ENCODE measurements at places on chromosomes 11 and 22.

GRCh38 chr11:57327721-57328120 is 3.0 kb upstream of the TNKS1BP1 start:
- DNase-seq: no peak

- no peak for DNase-seq
Measured at GRCh38 chr11:46913484-46913883, 4.9 kb downstream of the LRP4 start.

- no peak for DNase-seq
Measured at GRCh38 chr11:33160136-33160535, 1.1 kb downstream of the CSTF3 start.

- DNase-seq: no peak
Measured at GRCh38 chr11:76267556-76267955, 61.3 kb upstream of the WNT11 start.

- DNase-seq: no peak
Measured at GRCh38 chr22:49418341-49418894, 409.3 kb downstream of the BRD1 start.

DNA sequence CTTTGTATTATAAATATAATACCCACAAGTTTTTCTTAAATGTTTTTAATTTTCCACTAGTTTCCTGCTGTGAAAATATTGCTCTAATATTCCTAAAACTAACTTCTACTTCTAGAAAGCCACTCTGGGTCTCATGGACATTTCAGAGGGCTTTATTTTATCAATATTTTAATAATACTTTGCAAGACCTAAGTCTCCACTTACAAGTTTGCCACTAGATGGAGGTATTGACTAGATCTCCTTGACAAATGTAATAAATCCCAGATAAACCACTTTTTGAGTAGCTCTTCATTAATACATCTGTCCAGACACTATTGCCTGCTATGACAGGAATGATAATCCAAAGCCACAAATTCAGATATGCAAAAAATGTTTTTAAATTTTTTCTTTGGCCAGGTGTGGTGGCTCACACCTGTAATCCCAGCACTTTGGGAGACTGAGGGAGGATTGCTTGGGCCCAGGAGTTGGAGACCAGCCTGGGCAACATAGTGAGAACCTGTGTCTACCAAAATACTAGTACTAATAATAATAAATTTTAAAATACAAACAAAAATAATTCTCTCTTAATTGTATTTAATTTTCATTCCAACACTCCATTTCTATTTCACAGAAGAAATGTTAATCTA is 3.5 kb upstream of the ACAT1 start:
- DNase-seq: no peak
